ENCODE measurements at places on chromosomes 3 and 15. TPM values are rescaled to one million over a fixed set of nuclear protein-coding genes. Genes with fewer than 3 reads are reported as not detected.

DNA sequence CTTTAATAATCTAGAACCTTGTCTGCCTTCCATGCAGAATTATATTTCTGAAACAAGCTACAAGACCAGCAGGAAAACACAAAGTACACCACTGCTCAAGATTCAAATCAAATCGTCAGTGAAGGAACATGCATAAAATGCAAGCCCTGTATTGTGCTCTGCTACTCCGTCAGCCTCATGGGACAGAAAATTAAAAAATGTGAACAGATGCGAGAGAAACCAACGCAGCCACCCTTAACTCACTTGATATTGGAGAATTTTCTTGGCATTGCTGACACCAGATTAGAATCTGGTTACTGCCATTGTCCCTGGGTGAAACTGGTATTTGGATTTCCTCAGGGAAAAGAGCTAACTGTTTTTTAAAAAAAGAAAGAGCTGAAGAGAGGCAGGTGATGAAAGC, 23.6 kb downstream of the ANXA2 start:
- H3K36me3 ChIP-seq, result peaks cover 60% of the 10 kb centered on the region
- no peak for DNase-seq
- no peak overlapping the region for H3K27ac ChIP-seq
- H3K27me3 ChIP-seq, result no peaks in the 10 kb centered on the region

DNA sequence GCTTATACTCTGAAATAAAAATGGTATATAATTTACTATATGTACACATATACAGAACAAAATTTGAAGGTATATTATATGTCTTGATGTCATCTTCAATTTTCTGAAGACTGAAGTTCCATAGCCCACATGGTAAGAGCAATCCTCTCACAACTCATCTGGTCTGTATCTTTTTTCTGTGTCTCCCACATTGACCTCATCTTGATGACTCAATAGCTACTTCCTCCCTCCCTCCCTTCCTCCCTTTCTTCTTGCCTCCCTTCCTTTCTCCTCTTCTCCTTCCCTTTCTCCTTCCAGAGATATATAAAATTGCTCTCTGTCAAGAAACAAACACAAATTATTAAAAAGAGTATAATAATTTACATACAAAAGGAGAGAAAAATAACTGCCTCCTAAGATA, 268.5 kb downstream of the SQOR start:
- no peaks in the 10 kb centered on the region for H3K36me3 ChIP-seq
- H3K27ac ChIP-seq, result no peak overlapping the region
- H3K4me3 ChIP-seq, result no peak overlapping the region
- DNase-seq, result no peak

- peaks cover 32% of the 10 kb centered on the region for H3K27me3 ChIP-seq
- H3K4me3 ChIP-seq, result no peak within 1 kb of the TSS
- H3K27ac ChIP-seq, result no peak within 1 kb of the TSS
- no peaks in the 10 kb centered on the region for H3K4me1 ChIP-seq
- DNase-seq, result no peak
- H3K36me3 ChIP-seq, result no peaks in the 10 kb centered on the region
These were observed at the start of gene KNG1 for GRCh38 chr3:186717039-186717457. KNG1 (plus strand) TSS chr3:186717359; CDS start chr3:186717543, 184 bp downstream.

- no peaks in the 10 kb centered on the region for H3K27me3 ChIP-seq
- H3K4me1 ChIP-seq, result no peaks in the 10 kb centered on the region
- H3K36me3 ChIP-seq, result no peaks in the 10 kb centered on the region
- H3K27ac ChIP-seq, result no peak overlapping the region
- no peak for DNase-seq
These were observed 181.8 kb downstream of the MCTP2 start for GRCh38 chr15:94412979-94413746.

DNA sequence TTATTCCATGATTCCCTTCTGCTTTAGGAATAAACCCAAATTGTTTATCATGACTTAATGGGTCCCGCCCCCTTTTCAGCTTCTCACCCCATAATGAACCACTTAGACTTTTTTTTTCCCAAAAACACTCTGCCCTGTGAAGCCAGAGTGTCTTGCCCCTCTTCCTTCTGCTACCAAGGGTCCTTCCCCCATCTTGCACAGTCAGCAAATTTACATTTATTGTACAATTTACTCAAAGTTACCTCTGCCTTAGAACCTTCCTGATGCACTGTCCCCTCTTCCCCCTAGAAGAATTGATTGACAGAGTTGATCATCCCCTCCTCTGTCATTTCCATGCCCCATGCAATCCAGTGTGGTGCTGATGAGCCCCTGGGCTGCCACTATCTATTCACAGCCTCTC, 101.5 kb upstream of the PPP2R3A start:
- no peak for DNase-seq
- H3K27ac ChIP-seq, result no peak overlapping the region
- H3K4me1 ChIP-seq, result no peaks in the 10 kb centered on the region
- no peaks in the 10 kb centered on the region for H3K36me3 ChIP-seq
- H3K27me3 ChIP-seq, result no peaks in the 10 kb centered on the region

GRCh38 chr15:74496648-74497047, 35.7 kb upstream of the UBL7 start:
- no peak overlapping the region for H3K27ac ChIP-seq
- no peak overlapping the region for H3K4me3 ChIP-seq
- peaks cover 3% of the 10 kb centered on the region for H3K4me1 ChIP-seq
- no peaks in the 10 kb centered on the region for H3K27me3 ChIP-seq
- DNase-seq, result no peak
- peaks cover 11% of the 10 kb centered on the region for H3K36me3 ChIP-seq

DNA sequence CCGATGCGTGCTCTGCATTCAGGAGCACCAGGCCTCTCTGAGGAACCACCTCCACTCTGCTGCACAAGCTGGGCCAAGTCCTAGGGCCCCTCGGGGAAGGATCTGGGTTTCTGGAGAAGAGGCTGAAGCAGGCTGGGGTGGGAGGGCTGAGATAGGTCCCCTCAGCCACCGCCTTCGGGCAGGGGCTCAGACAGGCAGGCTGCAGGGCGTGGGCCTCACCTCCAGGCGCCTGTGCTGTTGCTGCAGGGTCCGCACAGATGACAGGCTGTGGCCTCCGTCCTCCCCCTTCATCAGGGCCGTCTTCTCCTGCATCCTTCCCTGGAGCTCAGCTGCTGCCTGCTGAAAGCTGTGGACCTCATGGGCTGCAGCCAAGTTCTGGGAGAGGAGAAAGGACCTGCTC, 15.2 kb downstream of the PLA2G4B start:
- no peaks in the 10 kb centered on the region for H3K36me3 ChIP-seq
- H3K27me3 ChIP-seq, result no peaks in the 10 kb centered on the region
- no peak for DNase-seq
- H3K4me3 ChIP-seq, result no peak overlapping the region

ARPIN gene
- not detected for total RNA-seq

TMEM108 gene
- total RNA-seq, result not detected

GOLGA8T gene
- total RNA-seq, result 0.94 TPM

ICE2 gene
- total RNA-seq, result 71.4 TPM

SNTN gene
- total RNA-seq, result not detected

TPRG1 gene
- total RNA-seq, result 0.86 TPM

Data from activated CD8-positive, alpha-beta T cell treated with anti-CD3 and anti-CD28 coated beads, Interleukin-2, amount 10 ng/mL, durations not matched to agents 7 days and 5 days (primary cell).